ENCODE measurements at places on chromosomes 2 and 18.

DNA sequence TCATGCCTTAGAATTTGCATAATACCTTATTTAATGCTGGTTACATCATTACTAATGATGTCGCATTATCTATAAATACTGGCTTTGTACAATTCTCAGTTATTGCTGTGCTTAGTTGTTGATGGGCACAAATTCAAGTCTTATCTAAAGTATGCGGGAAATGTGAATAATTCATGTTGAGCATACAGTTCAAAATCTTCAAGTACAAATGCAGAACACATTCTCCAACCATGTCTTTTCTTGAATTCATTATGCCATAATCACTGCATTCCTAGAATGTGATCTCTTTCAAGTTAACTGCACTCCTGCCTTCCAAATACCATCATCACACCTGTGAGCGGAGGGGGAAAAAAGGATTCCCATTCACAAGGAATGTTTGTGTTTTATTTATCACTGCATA, 337.0 kb downstream of the MBD2 start:
- no peak for DNase-seq

- DNase-seq: no peak
Measured at GRCh38 chr18:9722691-9723090, 14.6 kb downstream of the RAB31 start.

- DNase-seq: no peak
Measured at GRCh38 chr18:55243857-55244256, 284.6 kb upstream of the CCDC68 start.

GRCh38 chr2:46365913-46366667, 68.9 kb downstream of the EPAS1 start:
- DNase-seq: no peak

- DNase-seq: no peak
Measured at GRCh38 chr2:235510318-235510717, 16.5 kb downstream of the AGAP1 start.

- no peak for DNase-seq
Measured at GRCh38 chr2:54906716-54907115, 143.5 kb downstream of the RTN4 start.

DNA sequence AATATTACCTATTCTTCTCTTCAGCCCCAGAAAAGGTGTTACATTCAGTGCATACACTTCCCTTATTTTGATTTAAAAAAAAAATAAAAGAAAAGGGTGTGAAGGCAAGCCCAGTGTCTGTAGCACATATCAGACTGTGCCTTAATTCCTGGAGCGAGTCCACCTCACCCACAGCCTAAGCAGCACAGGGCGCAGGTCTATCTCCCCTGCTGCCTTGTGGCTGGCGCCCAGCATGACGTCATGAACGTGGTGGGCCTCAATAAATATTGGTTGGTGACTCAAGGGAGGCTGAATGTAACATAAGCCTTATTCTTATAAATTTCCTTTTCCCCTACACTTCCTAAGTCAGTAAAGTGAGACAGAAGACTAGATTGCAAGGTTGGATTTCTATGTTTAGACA, 26.4 kb downstream of the ST3GAL5 start:
- DNase-seq: no peak

- DNase-seq: no peak
Measured at GRCh38 chr2:236981701-236982485, 103.8 kb upstream of the COPS8 start.

DNA sequence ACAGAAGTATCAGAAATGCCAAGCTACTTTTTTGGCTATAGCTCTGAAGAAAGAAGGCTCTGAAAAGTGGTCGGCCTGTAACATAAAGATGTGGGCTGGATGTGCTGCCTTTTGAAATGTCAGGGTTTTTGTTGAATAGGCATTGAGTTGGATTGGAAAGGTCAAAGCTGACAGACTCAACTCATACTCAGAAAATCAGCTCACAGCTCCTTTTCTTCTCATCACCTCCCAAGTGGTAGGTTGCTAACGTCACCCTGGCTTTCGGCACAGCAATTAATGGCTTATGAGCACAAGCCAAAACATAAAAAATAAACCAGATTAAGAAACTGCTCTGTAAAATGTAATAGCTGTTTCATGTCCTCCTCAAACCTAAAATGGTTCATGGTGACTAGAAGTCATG, 68.3 kb downstream of the KCNF1 start:
- DNase-seq: no peak

- DNase-seq: no peak
Measured at GRCh38 chr2:47218066-47218581, 63.0 kb upstream of the STPG4 start.

DNA sequence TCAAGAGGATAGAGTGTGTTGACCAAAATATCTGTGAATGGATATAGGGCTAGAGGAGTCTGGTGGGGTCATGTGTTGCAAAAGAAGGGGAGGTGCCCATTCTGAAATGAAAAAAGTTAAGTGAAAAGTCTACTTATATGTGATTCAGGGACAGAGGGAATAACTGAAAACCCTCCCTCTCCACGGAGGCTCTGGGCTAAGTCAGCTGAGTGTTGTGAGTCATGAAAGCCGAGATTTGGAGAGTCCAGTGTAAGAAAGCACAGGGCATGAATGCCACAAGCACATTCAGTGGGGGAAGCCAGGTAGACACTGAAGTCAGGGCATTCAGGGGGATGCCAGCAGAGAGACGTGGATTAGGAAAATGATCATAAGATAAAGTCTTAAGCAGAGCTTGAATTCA, 871.9 kb downstream of the TSN start:
- DNase-seq: no peak

- no peak for DNase-seq
Measured at GRCh38 chr2:178747767-178748166, 59.5 kb downstream of the TTN start.

- DNase-seq: peak; percentile 35
Measured at GRCh38 chr2:206993964-206994363, 54.6 kb downstream of the CPO start.

DNA sequence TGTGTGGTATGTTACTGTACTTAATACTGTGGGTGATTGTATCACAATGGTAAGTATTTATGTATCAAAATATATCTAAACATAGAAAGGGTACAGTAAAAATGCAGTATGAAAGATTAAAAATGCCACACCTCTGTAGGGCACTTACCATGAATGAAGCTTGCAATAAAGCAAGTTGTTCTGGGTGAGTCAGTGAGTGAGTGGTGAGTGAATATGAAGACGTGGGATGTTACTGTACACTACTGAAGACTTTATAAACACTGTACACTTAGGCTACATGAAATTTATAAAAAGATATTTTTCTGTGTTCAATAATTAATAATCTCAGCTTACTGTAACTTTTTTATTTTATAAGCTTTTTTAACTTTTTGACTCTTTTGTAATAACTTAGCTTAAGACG, 1162.4 kb upstream of the NRXN1 start:
- DNase-seq: no peak
